Stimulated activated CD4-positive, alpha-beta T cell treated with anti-CD3 and anti-CD28 coated beads, Interleukin-2, amount 100 ng/mL, for 24 hours (primary cell): ENCODE measurements at places on chromosomes 2 and 18.

DNA sequence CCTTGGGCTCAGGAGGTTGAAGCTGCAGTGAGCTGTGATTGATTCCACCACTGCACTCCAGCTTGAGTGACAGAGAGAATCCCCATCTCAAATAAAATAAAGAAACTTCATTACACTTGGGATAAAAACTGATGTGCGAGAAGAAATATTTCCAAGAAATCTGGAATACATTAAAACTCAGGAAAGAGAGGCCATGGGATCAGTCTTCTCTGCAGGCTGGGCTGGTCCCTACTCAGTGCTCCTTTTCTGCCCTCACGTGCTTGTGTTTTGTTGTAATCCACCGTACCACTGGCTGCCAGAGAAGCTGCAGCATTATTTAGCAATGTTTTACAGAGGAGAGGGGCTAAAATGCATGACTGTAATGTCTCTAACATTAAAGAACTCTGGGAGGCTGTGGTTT, 282.0 kb downstream of the SLC8A1 start:
- no peak for DNase-seq

- no peak for DNase-seq
Measured at GRCh38 chr2:181258720-181259119, 198.5 kb upstream of the ITGA4 start.

GRCh38 chr2:68811364-68811763, 59.8 kb downstream of the BMP10 start:
- DNase-seq: no peak

- no peak for DNase-seq
Measured at GRCh38 chr2:236163471-236164200, 4.5 kb downstream of the GBX2 start.

DNA sequence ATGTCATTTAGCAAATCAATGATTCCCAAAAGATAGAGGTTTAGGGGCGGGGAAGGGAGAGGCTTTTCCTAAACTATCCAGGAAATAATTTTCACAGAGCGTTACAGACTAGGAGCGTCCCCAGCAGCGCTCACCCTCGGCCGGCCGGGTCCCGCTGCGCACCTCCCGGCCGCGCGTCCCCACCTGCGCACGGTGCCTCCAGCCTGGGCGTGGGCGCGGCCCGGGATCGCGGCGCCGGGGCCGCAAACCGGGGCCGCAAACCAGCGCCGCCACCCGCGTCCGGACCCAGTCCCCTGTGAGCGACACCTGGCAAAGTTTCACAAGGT, 684 bp upstream of the ZCCHC2 start:
- no peak for DNase-seq

DNA sequence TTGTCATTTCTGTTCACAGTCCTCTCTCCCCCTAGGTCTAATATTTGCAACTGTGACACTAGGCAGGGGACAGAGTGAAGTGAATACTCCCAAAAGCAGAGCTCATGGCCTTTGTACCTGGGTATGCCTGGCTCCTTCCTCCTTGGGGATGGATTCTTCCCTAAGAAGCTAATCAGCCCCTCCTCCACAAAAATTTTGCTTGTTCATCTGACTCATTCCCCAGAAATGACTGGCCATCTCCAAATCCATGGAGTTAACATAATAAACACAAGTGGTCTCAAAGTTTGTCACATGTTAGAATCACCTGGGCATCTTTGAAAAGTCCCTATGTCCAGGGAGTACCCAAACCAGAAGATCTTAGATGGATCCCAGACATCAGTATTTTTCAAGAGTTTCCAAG, 65.3 kb downstream of the SUCLG1 start:
- no peak for DNase-seq

DNA sequence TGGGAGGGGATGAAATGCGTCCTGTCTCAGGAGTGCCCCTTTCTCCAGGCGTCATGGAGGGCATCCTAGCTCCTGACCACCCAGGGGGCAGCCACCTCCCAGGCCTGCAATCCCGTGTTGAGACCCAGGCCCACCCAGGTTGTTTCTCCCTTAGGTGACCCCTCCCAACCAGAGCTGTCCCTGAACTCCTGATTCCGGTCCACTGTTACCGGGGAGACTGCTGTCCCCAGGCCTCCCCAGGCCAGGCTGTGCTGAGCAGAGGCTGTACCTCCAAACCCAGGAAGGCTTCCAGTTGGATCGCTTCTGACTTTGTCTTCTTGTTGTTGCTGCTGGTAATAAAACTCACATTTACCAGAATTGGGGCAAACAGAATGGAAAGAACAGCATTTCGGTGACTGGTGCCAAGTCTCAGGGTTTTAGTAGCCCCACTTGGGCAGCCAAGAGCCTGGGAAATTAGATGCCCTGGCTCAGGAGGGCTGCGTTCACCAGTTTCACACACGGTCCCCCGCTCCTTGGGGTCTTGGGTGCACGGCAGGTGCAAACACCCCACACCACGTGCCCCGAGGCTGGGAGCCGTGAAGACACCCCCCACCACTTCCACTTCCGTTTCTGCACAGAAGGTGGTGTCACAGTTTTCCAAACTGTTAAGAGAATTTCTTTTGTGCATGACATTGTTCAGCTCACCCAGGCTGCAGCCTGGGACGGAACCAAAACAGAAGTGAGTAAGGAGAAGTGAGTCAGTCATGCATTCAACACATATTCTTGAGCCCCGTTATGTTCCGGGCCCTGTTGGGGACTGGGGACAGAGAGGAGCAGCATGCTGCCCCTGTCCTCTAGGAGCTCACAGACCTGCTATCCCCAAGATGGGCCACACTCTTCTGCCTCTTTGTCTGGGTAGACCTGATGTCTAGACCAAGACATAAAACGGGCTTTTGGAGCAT, 29.4 kb downstream of the ITM2C start:
- DNase-seq: no peak

DNA sequence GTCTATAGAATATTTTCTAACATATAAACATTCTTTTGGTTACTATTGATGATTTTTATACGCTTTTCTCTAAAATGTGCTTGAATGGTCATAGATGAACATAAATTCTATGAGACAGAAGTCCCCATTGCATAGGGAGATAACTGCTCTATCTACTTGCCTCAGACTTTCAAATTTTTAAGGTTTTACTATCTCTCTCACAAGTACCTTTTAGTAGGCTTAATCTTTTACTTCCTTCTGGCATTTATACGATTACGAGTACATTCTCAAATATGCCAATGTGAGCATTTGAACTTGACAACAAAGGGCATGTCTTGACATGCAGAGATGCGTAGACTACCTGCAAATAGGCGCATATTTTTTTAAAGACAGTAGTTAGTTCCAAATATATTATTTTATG, 935.9 kb upstream of the LRATD1 start:
- DNase-seq: no peak

DNA sequence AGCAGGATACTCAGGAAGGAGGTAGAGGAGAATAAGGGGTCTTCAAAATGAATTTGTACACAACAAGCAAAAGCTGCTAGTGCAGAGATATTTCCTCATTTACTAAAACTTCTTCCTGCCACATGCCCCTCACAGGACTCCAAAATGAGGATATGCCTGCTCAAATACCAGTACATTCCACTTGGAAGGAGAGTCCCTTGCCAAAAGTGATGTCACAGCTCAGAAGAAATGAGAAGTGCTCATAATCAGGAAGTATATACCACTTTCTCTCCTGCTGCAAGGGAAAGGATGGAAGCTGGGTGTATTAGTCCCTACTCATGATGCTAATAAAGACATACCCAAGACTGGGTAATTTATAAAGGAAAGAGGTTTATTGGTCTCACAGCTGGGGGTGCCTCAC, 87.7 kb upstream of the FSHR start:
- no peak for DNase-seq

DNA sequence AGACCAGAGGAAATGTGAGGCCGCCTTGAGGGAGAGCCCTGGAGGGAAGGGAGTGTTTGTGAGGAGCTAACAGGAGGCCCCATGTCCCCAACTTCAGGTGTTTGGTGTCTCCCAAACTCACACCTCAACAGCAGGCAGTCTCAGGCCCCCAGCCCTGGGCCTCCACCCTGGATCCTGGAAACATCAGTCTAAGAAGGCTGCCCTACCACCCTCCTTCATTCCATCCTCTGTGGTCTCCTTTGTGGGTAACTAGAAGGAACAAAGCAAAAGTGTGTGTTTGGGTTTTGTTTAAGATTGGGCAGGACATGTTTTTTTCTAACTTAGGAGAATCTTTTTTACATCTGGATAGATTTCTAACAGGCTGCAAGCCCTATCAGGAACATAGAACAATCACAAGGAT, 404.3 kb downstream of the BCL11A start:
- no peak for DNase-seq

- DNase-seq: no peak
Measured at GRCh38 chr18:46069524-46069923, 2.5 kb downstream of the PSTPIP2 start.

GRCh38 chr2:118731413-118731812, 116.0 kb downstream of the EN1 start:
- DNase-seq: no peak

DNA sequence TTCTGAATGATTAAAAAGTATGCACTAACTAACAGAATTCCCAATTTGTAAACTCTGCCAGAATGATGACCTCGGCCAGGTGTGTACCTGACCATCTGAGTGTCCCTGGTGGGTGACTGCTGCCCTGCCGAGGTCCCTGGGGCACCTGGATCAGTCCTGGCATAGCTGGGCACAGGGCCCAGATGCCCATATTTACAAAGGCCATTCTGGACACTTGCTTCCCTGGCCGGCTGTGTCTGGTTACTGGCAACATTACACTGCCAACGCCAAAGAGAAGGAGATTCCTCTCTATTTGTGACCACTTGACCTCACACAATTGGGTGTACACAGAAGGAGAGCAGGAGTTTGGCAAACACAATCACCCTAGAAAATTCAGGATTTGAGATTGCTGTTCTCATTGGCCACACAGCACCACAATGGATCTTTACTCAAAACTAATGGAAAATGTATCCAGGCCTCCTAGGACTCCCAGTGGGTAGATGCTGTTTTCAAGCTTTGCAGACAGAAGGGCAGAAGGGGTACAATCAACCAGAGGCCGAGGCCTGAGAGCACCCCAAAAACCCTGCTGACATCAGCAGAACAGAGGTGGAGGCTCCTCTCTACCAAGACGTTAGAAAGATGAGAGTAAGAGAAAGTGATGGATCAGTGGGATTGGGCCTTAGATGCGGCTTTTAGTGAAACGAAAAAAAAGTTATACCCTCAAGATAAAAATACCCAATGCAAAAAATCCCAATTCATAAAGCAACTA, 58.3 kb upstream of the PXDN start:
- DNase-seq: no peak
